ENCODE measurements at places on chromosomes 7 and 10.
A peak's percentile ranks its signal among the peaks of the same experiment; 100 is the strongest.

DNA sequence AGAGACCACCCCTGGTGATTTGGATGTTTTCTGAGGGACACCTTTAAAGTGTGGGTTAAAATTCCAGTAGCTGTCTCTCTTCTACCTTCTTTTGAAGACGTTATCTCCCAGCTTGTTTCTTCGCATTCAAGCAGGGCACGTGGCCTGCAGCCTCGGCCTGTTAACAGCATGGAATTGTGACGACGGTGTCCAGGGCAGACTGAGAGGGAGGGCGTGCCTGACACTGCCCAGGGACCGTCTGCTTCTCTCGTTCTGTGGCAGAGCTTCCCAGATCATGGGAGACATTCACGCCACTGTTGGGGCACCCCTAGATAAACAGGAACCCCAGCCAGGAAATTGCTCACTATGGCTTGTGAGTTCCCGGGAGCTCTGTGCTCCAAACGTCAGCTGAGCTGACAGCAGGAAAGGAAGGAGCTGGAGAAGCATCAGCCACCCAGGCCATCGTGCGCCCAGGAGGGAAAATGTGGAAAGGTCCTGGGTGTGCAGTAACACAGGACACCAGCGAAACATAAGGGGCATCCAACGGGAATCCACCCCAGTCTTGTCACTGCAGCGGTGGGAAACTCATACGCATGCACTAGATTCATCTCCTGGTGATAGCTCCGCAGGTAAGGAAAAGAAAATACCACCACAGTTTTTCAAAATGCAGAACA lies 41.1 kb upstream of the RBM33 start:
- no peak for DNase-seq

- DNase-seq, result no peak
Measured at GRCh38 chr7:137441451-137441850, 97.9 kb upstream of the PTN start.

DNA sequence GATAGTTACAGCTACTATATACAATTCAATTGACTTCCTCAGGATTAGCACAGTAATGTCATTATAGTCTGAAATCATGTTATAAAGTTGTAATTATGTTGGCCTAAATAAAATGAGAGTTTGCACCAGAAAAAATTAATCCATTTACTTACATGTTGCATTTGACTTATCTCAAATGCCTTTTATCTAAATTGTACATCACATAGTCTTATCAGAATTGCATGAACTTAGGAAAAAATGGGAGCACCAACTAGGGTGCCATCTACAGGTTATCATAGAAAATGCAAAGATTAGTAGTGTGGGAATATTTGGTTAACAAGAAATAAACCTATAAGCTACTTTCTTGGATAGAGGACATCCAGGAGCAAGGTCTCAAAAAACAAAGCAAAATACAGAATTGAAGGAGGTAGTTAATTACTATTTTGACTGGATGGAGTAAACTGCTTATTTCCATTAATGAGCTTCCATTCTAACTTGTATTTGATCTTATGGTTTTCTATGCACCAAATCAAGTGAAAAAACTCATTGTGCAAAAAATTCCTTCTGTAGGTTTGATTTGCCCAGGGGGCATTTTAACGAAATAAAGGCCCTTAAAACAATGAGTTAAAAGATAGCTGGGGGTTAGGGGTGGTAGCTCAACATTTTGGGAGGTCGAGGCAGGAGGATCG lies 60.0 kb upstream of the ORC5 start:
- DNase-seq, result peak; percentile 13

- DNase-seq, result no peak
Measured at GRCh38 chr7:47227762-47228177, 354.1 kb downstream of the TNS3 start.

GRCh38 chr10:24561453-24561852 lies 162.2 kb downstream of the ARHGAP21 start:
- no peak for DNase-seq

GRCh38 chr7:140937702-140938264 lies 13.1 kb upstream of the BRAF start:
- no peak for DNase-seq

GRCh38 chr7:153087498-153087897 lies 327.9 kb downstream of the ACTR3B start:
- DNase-seq, result no peak

DNA sequence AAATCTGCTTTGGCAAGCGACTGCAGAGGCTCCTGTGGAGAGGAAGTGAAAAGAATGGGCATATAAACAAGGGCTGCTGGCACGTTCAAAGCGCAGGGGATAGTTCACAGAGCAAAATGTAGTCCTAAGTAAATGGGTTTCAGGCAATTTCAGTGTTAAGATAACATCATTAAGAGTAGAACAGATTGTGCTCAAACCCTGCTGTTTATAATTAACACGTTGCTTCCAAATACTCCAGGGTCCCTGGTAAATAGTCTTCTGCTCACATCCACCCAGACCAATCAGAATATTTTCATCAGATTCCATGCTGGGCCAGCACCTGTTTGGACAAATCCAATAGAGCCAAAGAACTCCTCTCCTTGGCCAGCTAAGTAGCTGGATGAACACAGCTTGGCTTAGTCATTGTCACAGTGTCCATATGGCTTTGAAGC lies 81.4 kb downstream of the ORC5 start:
- DNase-seq, result peak; percentile 9

DNA sequence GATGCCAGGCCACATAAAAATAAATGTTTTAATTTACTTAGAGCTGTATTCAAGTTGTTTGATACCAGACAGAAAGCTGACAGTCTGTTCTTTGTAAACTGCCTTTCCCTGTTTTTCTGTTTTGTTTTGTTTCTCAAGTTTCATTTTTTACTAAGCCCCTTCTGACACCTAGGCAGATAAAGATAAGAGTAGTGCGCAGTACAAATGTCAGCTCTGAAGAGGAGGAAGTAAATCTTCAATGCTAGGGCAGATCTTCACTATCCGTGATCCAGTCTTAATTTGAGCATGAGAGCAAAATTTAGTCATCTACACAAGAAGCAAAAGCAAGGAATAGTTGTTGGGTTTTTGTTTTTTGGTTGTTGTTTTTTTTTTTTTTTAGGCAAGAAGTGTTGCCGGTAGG lies 27.3 kb downstream of the MTURN start:
- DNase-seq, result no peak

DNA sequence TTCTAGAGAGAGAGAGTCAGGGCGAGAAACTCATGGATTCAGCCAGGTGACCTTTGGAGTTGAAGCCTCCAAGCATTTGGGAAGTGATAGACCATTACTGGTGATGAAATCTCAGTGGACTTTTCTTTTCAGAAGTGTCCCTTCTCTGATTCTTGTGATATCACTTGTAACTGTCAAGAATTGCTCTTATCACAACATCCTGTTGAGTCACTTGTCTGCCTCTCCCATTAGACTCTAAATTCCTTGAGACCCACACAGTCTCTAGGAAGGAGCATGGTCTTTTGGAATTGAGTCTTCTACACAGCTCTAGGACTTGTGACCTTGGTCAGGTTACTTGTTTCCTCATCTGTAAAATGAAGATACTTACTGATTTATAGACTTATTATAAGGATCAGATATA lies 81.0 kb downstream of the CFAP58 start:
- DNase-seq, result no peak

DNA sequence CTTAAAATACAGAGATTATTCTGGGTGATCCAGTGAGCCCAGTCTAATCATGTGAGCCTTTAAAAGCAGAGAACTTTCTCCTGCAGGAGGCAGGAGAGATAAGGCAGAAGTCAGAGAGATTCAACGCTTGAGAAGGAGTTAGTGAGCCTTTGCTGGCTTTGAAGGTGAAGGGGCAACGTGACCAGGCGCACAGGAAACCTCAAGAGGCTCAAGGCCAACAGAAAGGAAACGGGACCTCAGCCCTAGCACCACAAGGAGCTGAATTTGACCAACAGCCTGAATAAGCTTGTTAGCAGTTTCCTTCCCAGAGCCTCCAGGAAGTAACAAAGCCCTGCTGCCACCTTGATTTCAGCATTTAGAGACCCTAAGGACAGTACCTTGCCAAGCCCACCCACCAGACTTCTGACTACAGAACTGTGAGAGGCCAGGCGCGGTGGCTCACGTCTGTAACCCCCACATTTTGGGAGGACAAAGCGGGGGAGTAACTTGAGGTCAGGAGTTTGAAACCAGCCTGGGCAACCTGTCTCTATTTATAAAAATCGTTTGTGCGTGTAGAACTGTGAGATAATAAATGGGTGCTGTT lies 87.3 kb upstream of the KAT6B start:
- peak; percentile 13 for DNase-seq

GRCh38 chr10:79295563-79295962 lies 51.7 kb upstream of the PPIF start:
- DNase-seq, result peak; percentile 67

DNA sequence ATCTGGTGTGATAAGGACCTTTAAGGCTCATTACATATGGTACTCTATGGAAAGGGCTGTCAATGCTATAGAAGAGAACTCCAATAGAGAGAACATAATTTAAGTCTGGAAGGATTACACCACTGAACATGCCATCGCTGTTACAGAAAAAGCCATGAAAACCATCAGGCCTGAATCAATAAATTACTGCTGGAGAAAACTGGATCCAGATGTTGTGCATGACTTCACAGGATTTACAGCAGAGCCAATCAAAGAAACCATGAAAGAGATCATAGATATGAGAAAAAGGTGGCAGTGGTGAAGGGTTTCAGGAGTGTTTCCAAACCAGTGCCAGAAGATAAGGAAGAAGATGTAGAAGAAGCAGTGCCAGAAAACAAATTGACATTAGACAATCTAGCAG lies 18.9 kb upstream of the GPR22 start:
- DNase-seq, result no peak

- no peak for DNase-seq
Measured at GRCh38 chr7:132777414-132777813, 201.1 kb upstream of the PLXNA4 start.

DNA sequence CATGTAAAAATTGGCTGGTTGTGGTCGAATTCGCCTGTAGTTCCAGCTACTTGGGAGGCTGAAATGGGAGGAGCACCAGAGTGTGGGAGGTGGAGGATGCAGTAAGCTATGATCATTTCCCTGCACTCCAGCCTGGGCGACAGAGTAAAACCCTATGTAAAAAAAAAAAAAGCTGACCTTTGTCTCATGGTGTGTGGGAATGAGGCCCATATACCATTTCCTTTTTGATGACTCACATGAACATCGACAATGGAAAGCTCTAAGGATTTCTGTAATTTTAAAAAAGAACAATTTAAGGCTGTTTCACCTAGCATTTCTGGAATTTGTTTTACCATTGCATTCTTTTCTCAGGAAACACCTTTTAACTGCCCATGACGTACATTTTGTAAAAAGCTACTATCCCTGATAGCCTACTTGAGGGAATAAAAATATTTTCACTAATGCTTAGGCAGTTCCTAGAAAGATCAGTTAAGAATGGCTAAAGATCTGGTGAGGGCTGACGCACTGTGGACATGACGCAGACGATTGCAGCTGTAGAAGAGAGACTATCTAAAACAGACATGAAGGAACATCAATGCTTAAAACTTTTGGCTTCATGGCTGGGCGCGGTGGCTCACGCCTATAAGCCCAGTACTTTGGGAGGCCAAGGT lies 400.6 kb upstream of the IGFBP3 start:
- no peak for DNase-seq

GRCh38 chr10:103982639-103983038 lies 15.7 kb downstream of the SLK start:
- peak; percentile 52 for DNase-seq

- no peak for DNase-seq
Measured at GRCh38 chr7:34430456-34430855, 227.6 kb upstream of the NPSR1 start.

- DNase-seq, result no peak
Measured at GRCh38 chr7:136116186-136116585, 139.0 kb upstream of the MTPN start.

GRCh38 chr10:5684971-5685763 lies 529 bp downstream of the TASOR2 start:
- DNase-seq, result peak; percentile 81

DNA sequence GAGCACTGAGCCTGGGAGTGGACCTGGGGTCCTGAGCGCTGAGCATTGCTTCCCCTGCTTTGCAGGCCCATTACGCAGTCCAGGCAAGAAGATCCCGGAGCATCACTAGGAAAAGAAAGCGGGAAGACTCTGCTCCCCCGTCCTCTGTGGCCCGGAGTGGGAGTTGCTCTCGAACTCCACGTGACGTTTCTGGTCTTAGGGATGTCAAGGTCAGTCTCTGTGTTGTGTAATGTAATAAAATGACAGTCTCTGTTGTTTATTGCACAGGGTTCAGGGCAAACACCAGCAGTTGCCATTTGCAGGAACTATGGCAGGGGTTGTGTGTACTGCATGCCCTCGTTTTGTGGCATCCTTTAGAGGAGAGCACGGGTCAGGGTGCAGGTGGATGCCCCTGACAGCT lies 10.0 kb downstream of the IDI2 start:
- DNase-seq, result no peak

DNA sequence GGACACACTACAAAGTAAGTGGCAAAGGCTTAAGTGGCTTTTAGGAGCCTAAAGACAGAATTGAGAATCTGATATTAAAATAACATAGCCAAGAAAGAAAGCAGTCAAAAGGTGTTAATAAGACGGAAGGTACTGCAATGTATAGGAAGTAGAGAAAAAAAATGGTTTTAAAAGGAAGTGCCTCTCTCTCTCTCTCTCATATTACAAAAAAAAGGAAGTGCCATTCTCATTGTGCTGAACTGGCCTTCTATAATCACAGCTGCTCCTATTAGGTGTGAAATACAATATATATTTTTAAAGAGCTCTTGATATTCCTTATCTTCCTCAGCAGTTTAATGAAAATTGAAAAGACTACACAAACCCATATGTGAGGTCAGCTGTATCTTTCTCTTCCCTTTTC lies 199.4 kb upstream of the NPVF start:
- DNase-seq, result no peak

DNA sequence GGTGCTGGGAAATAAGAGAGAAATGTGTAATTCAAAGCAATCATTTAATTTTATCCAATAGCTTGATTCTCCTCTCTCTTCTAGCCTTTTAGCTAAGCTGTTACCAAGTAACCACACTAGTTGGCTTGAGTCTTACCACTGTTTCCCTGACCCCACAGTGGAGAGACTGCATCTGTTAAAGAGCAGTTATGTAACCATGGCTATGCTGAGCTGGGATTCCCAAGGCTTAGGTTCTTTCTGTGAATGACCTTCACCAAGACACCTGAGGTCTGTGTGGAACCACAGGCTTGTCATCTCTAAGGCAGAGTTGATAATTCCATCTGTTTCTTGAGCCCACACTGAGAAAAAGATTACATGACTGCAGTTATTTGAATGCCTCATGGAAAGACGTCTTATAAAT lies 47.7 kb upstream of the ATRNL1 start:
- no peak for DNase-seq

Measured in Ammon's horn (tissue), 1 donor.